HCT116 (cell line): ENCODE measurements at places on chromosomes 5 and 9. TPM values are rescaled to one million over a fixed set of nuclear protein-coding genes. Genes with fewer than 3 reads are reported as not detected.

DNA sequence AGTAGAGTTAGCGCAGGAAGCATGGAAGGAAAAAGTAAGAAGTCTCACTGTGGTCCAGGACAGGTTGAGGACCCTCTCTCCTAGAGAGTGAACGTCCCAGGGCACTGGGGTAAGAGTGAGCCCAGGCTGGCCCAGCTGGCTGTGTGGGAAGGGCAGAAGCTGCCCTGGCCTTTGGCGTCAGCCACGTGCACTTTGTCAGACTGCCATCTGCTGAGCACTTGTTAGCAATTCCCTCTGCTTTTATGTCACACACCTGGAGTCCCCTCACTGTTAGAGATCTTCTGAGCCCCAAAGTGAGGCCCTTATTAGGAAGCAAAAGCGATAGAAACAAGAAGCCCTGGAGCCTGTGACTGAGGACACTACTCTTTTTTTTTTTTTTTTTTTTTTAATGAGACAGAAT lies 79.1 kb downstream of the UGCG start:
- no peaks in the 10 kb centered on the region for H3K36me3 ChIP-seq
- H3K27ac ChIP-seq, result no peak overlapping the region
- no peak overlapping the region for H3K4me3 ChIP-seq
- no peaks in the 10 kb centered on the region for H3K27me3 ChIP-seq
- DNase-seq, result peak; percentile 32

DNA sequence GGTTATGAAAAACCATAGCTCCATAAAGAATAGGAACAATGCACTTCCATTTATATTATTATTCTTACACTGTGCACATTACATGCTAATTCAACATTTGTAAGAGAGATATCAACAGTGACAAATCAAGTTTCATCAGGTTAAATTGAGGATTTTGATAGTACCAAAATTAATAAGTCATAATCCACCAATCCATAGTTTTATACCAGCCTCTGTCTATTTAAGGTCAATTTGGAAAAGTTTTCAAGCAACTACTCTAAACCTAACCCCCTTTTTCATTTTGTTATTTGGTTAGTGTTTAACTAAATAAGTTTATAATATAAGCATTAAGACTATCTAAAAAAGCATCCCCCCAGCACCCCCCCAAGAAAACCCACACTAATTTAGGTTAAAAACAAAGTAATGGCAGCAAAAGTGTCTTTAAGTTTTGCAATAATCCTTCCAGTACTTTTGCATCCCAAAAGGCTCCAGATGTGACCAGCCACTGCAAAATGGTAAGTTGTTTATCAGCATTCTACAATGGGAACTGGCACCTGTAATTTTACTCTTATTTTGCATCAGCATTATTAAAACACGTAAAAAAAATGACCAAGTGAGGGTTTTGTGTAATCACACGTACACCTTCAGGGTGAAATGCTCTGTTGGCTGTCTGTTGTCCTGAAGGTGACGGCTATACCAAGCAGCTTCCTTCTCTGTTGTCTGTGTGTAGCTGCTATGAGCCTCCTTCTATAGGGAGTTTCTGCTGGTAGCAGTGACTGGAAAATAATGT lies 36.8 kb upstream of the SSBP2 start:
- no peaks in the 10 kb centered on the region for H3K36me3 ChIP-seq
- DNase-seq, result no peak
- H3K4me3 ChIP-seq, result no peak overlapping the region

- peak overlapping the region; percentile 92 for H3K4me3 ChIP-seq
- no peaks in the 10 kb centered on the region for H3K27me3 ChIP-seq
- peak overlapping the region; percentile 85 for H3K27ac ChIP-seq
- no peak for DNase-seq
Observed at GRCh38 chr5:10248378-10249260, 1.1 kb downstream of the ATPSCKMT start.

DAB2IP gene
- 31.0 TPM for total RNA-seq

DNA sequence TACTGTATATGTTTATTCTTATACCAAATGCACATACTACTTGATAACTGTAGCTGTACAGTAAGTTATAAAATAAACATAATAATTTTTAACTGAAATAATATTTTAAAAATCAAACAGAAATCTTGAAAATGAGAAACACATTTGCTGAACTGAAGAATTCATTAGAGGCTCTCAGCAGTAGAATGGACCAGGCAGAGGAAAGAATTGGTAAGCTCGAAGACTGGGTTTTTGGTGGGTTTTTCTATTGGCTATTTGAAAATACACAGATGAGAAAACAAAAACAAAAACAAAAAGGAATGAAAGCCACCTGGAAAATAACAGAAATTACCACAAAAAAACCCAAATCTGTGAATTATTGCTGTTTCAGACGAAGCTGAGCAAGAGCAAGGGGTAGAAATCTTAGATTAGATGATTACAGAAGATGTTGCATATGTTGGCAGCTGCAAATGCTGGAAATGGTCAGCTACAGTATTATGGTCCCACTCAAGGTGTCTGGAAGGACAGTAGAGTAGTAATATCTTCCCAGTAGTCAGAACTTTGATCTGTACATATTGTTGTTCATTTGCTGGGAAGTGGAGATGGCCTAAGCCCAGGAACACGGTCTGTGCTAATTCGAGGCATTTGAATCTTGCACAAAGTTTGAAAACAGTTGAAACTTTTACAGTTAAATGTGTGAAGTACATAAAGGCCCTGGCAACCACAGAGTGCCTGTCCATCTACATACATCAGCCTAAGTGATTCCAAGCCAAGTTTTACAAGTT lies 233.4 kb downstream of the COMMD10 start:
- H3K36me3 ChIP-seq, result no peaks in the 10 kb centered on the region
- no peak for DNase-seq
- no peak overlapping the region for H3K27ac ChIP-seq
- no peaks in the 10 kb centered on the region for H3K4me1 ChIP-seq
- H3K4me3 ChIP-seq, result no peak overlapping the region

- no peaks in the 10 kb centered on the region for H3K4me1 ChIP-seq
- H3K27me3 ChIP-seq, result no peaks in the 10 kb centered on the region
- no peak for DNase-seq
Observed at GRCh38 chr5:9104571-9105339, 441.1 kb downstream of the SEMA5A start.

AFAP1L1 gene
- 4.3 TPM for total RNA-seq

DNA sequence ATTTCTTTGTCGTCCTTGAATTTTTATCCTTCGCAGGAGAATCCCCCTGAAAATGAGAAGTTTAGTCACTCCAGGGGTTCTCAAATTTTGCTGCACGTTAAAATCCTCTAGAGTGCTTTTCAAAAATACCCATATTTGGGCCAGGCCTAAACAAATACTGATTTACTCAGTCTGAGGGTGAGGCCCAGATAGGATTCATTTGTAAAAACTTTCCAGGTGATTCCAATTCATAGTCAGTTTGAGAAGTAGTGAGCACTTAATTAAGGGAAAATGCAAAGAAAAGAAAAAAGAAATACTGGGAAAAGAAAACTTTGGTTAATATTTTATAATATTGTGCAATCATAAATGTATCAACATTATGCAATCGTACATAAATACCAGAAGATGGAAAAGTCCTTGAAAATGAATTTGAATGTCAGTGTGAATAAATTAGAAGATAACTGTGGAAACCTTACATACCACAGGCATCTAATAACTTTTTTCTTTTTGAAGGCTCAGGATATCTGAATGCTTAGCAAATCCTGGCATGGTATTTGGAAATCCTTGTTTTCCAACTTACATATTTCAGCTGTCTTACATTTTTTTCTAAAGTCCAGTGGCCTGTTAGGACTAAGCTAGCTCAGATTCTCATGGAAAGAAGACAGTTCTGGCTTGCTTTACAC lies 116.5 kb upstream of the DAPK1 start:
- H3K36me3 ChIP-seq, result no peaks in the 10 kb centered on the region
- H3K27ac ChIP-seq, result no peak overlapping the region
- no peak for DNase-seq
- no peaks in the 10 kb centered on the region for H3K4me1 ChIP-seq
- peaks cover 6% of the 10 kb centered on the region for H3K27me3 ChIP-seq

TEK gene
- 0.15 TPM for total RNA-seq

- no peaks in the 10 kb centered on the region for H3K36me3 ChIP-seq
- H3K4me3 ChIP-seq, result no peak overlapping the region
- no peak overlapping the region for H3K27ac ChIP-seq
- H3K4me1 ChIP-seq, result no peaks in the 10 kb centered on the region
- H3K27me3 ChIP-seq, result no peaks in the 10 kb centered on the region
- DNase-seq, result no peak
Observed at GRCh38 chr5:157596487-157596886, 20.9 kb upstream of the ADAM19 start.

DNA sequence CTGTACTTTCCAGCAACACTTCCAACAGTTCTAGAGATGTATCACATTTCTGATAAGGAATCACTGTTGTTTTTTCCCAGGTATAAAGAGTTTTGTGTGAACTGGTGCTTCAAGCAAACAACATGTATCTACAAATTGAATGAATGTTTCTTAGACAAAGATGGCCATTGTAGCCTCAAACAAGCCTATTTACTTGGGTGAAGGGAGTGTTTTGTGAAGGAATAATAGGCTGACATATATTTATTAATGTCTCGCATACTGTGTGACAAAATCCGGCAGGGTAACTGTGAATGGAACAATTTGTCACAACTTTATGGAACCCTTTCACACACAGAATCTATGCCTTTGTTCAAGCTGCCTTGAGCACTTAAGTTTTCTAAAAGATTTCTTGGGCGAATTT lies 24.8 kb upstream of the DAB2 start:
- no peak overlapping the region for H3K4me3 ChIP-seq
- no peak for DNase-seq
- no peaks in the 10 kb centered on the region for H3K27me3 ChIP-seq
- no peaks in the 10 kb centered on the region for H3K4me1 ChIP-seq

DNA sequence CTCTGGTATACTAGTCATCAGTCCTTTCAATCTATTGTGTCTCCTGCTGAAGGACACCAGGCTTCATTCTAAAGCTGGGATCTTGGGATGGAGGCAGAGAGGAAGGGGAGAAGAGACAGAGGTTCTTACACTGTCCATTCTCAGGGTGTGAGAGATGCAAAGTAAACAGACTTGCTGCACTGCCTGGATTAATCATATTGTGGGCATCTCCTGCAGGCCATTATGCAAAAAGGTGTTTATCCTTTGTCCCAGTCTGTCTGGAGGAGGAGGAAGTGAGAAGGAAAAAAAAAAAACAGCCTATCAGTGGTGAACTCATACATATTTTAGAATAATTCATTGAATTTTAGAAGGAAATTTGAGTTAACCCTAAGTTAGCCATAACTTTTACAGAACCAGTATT lies 92.9 kb upstream of the TNPO1 start:
- H3K27me3 ChIP-seq, result no peaks in the 10 kb centered on the region
- no peak overlapping the region for H3K4me3 ChIP-seq
- H3K36me3 ChIP-seq, result no peaks in the 10 kb centered on the region

PTPRD gene
- 0.02 TPM for total RNA-seq

GRCh38 chr9:33117796-33118195 lies 41.3 kb upstream of the SMU1 start:
- H3K4me1 ChIP-seq, result peaks cover 16% of the 10 kb centered on the region
- no peak overlapping the region for H3K27ac ChIP-seq
- H3K36me3 ChIP-seq, result no peaks in the 10 kb centered on the region

OTP gene
- total RNA-seq, result 0.07 TPM

PCDHA12 gene
- not detected for total RNA-seq

GRCh38 chr9:105541838-105542237 lies 16.1 kb upstream of the FKTN start:
- H3K4me1 ChIP-seq, result no peaks in the 10 kb centered on the region
- no peak overlapping the region for H3K4me3 ChIP-seq
- H3K27me3 ChIP-seq, result no peaks in the 10 kb centered on the region
- no peak overlapping the region for H3K27ac ChIP-seq

GRCh38 chr5:168320805-168321204 lies 29.4 kb downstream of the WWC1 start:
- H3K4me1 ChIP-seq, result peaks cover 73% of the 10 kb centered on the region
- no peaks in the 10 kb centered on the region for H3K27me3 ChIP-seq
- DNase-seq, result no peak
- H3K36me3 ChIP-seq, result no peaks in the 10 kb centered on the region
- H3K4me3 ChIP-seq, result no peak overlapping the region

DNA sequence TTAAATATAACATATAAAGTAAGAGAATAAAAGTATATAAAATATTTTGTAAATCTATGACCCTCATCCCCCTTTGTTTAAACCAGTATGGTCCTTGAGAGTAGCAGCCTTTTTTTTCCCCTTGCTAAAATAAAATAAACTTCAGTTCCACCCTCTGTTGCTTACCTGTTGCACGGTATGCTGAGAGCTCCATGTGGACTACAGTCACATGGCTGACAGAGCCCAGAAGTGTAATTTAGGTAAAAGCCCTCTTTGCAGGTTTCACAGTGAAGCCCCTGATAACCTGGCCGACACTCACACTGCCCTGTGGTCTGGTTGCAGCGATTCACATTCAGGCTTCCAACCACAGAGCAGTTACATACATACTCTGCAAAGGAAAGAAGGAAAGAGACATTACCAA lies 55.1 kb downstream of the MEGF9 start:
- DNase-seq, result no peak
- no peaks in the 10 kb centered on the region for H3K27me3 ChIP-seq
- no peak overlapping the region for H3K27ac ChIP-seq
- H3K4me3 ChIP-seq, result no peak overlapping the region

- H3K27ac ChIP-seq, result no peak overlapping the region
- no peak overlapping the region for H3K4me3 ChIP-seq
- H3K27me3 ChIP-seq, result no peaks in the 10 kb centered on the region
- DNase-seq, result no peak
- no peaks in the 10 kb centered on the region for H3K4me1 ChIP-seq
- no peaks in the 10 kb centered on the region for H3K36me3 ChIP-seq
Observed at GRCh38 chr9:16252616-16253015, 617.9 kb downstream of the BNC2 start.

GRCh38 chr5:82422001-82422740 lies 144.0 kb upstream of the RPS23 start:
- H3K4me3 ChIP-seq, result no peak overlapping the region
- H3K27me3 ChIP-seq, result no peaks in the 10 kb centered on the region
- H3K36me3 ChIP-seq, result no peaks in the 10 kb centered on the region
- DNase-seq, result no peak
- H3K4me1 ChIP-seq, result peaks cover 71% of the 10 kb centered on the region

DNA sequence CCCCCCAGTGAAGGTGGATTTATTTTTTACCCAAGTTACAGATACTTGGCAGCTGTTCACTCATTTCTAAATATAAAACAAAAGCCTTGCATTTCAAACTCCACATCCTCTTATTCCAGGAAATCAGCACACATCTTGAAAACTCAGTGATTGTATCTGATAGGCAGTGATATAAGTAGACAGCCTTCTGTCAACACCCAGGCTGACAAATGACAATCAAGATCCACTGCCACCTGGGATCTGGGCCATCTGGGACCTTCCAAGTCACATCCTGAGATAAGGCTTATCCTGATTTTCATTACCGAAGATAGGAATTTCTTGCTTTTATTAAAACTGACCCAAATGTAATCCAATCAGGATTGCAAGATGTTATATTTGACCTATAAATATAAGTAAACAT lies 201.3 kb upstream of the PUM3 start:
- 0 out of 2 replicates have a peak, but pooled peaks cover 31% of the 10 kb centered on the region for H3K27me3 ChIP-seq
- DNase-seq, result no peak
- no peak overlapping the region for H3K4me3 ChIP-seq

DNA sequence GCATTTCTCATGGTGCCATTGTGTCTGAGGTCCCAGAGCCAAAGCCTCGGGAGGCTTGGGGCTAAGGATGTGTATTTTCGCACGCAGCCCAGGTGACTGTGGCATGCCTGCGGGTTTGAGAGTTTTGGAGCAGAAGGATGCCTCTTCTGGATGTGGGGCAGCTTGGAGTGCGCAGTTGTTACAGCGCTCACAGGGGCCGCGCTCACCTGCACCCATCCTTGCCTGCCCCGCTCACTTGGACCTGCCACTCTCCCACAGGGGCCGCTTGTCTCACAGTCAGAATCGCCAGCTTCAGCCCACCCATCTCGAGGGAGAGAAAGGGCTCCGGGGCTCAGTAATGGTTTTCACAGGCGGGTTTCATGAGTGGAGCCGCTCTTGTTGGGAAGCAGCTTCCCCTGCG lies 132.9 kb downstream of the MVB12B start:
- H3K36me3 ChIP-seq, result no peaks in the 10 kb centered on the region
- no peak overlapping the region for H3K27ac ChIP-seq
- no peak overlapping the region for H3K4me3 ChIP-seq
- H3K4me1 ChIP-seq, result peaks cover 6% of the 10 kb centered on the region; the same call in 1 of the 2 replicates
- no peak for DNase-seq
- no peaks in the 10 kb centered on the region for H3K27me3 ChIP-seq
